ENCODE measurements at places on chromosomes 1 and 21.
A peak's percentile ranks its signal among the peaks of the same experiment; 100 is the strongest.

- no peak for DNase-seq
These were observed 3.4 kb downstream of the SEMA6C start for GRCh38 chr1:151143057-151143435.

DNA sequence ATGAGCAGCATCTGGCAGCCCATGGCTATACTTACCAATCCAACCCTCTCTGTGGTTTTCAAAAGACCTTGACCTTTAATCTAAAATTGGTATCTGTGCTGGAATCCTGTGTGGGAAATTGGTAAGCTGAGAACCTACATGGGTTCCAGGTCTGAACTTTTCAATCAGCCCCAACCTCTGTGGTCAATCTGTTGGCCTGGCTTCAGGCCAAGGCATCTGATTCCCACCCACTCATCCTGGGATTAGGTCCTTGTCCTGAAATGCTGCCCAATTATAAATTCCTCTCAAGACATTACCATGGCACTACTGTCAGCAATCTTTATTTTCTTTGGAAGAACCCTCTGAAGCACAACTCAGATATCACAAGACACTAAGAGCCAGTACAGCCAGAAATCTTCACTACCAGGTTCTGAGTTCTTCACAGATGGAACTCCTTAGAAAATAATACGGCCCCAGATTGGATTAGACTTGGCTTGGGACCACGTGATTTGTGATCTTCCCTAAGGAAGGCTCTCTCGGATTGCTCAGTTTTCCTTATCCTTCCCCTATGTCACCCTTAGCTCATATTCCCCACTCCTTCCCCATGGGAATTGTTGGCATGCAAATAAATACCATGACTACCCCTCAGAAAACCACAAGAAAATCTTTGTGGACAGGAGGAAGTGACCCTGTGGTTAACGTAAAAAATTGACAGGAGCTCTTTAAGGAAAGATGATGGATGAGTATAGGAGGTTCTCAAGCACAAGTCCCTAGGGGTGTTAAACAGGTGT is 207.9 kb upstream of the ST6GALNAC5 start:
- DNase-seq = no peak

DNA sequence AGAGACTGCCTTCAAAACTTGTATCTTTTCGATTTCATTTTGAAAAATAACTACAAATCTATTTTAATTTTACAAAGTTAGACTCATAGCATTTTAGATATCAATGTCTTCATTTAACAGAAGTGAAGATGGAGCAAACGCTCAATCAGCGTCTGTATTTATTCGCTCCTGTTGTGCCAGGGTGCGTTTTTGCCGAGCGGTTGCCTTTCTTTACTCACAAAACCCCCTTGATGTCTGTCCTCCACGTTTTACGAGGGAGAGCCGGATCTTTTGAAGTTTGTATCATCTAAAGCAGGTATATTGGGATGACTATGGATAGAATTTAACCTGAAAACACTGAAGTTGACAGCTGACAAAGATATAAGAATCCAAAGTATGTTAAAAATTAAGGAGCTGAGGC is 44.6 kb downstream of the MRPL39 start:
- DNase-seq = no peak

- no peak for DNase-seq
These were observed 18.7 kb upstream of the ST3GAL3 start for GRCh38 chr1:43688594-43689000.

- no peak for DNase-seq
These were observed 5.0 kb upstream of the ILDR2 start for GRCh38 chr1:166980383-166980782.

DNA sequence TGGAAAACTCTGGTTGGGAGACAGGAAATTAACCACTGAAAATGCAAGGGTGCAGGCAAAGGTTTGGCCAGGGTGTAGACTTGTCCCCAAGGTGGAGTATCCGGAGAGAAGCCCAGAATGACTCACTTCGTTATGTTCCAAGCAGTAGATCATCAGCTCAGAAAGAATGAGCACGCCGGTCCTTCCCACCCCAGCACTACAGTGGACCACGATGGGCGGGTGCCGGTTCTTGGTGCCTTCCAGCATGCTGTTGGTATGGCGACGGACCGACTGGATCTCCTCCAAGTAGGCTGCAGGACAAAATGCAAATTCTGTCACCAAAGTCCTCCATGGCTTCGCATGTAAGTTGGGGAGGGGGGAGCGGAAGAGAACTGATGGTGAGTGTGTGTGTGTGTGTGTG is 83.4 kb downstream of the SMYD2 start:
- DNase-seq = no peak

GRCh38 chr1:36321119-36321951 is 2.1 kb downstream of the EVA1B start:
- DNase-seq = no peak

- DNase-seq = no peak
These were observed 73.6 kb downstream of the JMJD4 start for GRCh38 chr1:227661495-227661894.

DNA sequence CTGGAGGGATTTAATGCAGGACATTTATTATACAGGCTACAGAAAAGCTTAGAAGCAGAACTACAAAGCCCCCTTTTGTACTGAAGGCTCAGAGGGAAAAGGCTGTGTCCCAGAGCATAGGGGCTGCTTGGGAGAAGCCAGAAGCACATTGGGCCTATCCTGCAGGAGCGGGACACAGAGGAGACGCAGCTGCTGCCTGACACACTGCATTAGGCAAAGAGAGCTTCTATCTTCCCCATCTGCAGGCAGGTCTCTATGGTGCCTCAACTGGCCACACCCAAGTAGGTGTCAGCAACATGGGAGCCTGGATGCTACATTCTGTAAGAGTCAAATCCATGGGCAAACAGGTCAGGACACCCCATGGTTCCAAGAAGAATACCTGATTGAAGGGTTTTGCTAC is 595.9 kb downstream of the AJAP1 start:
- DNase-seq = no peak

- DNase-seq = no peak
These were observed 167.1 kb downstream of the ATP6V1G3 start for GRCh38 chr1:198373376-198373775.

GRCh38 chr1:71276466-71276865 is 195.6 kb upstream of the ZRANB2 start:
- DNase-seq = no peak

DNA sequence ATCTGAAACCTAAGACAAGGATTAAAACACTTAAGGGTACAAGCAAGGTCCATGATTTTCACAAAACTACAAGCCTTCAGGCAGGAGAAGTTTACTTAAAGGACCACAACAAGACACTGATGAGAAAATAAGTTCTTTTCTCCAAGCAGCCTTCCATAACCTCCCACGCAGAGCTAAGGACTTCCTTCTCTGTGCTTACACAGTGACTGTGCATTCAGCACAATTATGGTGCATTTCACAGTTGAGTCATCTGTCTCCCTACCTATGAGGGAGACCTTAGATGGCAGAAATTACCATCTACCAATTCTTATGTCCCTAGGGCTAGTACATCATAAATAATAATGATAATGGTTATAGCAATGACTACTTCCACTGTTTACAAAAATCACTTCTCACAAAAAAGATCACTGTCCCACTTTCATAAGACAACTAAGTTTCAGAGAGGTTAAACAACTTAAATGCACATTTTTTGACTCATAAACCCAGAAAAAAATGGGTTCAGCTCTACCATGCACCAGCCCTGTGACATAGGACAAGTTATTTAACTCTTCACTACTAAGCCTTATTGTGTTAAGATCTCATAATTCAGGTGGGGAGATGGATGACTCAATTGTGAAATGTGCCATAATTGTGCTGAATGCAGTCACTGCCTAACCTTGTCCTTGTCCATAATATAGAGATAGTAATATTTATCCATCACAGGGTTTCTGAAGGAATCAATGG is 45.3 kb downstream of the TARBP1 start:
- DNase-seq = no peak

GRCh38 chr1:61490924-61491323 is 234.0 kb downstream of the TM2D1 start:
- DNase-seq = no peak

- no peak for DNase-seq
These were observed 39.5 kb upstream of the UBE2U start for GRCh38 chr1:64163970-64164369.

- DNase-seq = no peak
These were observed 1122.9 kb upstream of the B3GALT2 start for GRCh38 chr1:194309269-194309668.

DNA sequence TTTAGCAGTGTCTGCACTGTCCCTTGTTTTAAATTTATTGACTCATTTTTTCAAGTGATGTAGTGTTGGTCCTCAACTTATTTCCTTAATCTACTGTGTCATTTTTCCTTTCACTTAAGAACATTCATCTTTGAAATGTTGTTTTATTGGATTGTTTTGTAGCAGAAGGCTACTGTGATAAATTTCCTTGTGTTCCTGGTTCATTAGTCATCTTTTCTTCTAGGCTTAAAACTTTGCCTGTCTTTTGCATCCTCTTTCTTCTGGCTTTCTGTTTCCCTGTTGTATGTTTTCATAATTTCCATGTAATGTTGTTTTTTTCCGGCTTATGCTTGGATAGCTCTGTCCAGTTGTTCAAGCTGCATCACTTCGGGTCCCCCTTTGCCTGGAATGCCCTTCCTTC is 61.9 kb downstream of the UBE2T start:
- DNase-seq = no peak

DNA sequence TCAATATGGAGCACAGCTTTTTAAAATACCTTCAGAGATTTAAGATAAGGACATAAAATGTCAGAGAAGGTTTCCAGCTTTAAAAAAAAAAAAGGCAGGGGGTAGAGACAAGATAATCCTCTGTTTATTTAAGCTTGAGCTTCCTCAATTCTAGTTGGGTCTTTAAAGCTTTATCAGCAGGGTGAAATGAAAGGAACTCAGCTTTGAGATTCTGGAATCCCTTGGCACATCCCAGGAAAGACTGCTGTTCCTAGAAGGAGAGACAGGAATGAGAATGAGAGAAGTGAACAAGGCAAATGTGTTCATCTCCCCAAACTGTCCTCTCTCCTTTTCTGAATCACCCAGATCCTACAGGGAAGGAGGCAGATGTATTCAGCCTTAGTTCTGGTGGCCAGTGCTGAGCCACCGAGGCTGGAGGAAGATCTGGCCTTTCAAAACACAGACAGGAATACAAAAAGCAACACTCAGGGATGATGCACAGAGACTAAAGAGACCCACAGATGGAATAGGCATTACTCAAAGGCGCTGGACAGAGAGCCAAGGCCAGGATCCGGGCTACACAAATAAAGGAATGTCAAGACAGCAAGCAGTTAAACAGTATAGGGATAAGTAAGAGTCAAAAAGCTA is 385.8 kb upstream of the DUSP10 start:
- no peak for DNase-seq

DNA sequence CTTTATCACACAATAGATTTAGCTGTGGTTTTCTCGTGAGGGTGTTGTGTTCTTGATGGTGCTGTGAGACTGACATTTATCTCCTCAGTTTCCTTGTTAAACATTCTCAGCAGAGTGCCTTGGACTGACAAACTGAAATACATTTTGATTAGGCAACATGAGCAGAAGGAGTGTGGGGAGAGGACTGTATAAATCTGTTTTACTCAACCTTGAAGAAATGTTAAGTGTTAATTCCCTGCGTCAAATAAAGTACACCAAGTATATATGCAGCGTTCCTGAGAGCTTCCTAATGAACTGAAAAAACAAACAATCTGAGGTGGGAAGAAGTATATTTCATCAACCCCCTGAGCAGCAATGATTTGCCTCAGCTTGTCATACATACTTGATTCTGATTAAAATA is 540.3 kb upstream of the B3GALT2 start:
- DNase-seq = no peak

DNA sequence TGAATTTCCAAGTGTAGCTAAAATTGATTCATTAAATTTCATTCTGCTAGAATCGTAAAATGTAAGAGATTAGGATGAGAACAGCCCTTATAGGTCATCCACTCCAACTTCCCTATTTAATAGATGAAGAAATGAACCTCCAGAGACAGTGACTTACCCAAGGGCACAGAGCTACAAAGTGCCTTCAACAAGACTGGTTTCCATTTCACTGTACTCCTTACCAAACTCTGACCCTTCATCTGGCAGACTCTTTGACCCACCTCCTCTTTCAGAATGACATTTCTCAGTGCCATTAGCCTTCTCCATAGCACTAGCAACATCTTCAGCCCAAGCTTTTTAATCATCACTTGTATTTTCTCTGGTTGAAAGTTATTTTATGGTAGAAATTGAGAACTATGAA is 161.3 kb downstream of the NEK7 start:
- no peak for DNase-seq

- no peak for DNase-seq
These were observed 167.9 kb upstream of the C8B start for GRCh38 chr1:57133686-57134085.

DNA sequence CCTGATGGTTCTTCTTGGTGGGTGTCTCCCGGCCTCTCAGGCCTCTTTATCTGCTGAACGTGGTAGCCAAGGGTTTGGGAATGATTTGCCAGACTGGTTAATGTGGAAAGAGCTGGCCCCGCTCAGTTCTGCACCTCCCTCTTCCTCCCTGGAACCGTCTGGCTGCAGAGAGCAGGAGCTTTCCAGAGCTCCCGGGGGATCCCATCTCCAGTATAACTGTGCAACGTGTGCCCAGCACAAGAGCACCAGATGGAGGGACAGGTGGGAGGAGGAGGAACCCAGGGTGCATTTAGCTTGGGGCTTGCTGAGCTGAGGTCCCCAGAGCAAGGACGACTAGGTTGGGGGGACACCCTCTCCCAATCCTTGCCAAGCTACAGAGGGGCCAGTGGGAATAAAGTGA is 5.0 kb downstream of the TFF1 start:
- DNase-seq = no peak

DNA sequence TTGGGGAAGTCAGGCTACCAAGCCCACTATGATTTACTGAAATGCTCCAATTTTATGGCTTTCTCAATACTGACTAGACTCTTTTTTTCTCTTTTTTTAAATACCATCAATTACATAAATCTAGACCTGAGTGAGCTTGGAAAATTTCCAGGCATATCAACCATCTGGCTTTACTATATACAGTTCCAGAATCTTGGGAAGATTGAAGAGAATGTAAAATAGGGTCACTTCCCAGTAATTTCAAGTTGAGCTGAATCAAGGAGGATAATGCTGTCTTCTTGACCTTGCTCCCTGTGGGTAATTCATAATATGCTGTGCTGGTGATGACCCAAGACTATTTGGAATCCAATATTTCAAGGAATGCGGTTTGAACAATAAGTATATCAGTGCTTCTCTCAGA is 108.1 kb downstream of the MAP3K21 start:
- no peak for DNase-seq

GRCh38 chr1:237568955-237569354 is 321.8 kb downstream of the ZP4 start:
- no peak for DNase-seq

GRCh38 chr1:10510520-10511493 is 36.1 kb downstream of the PEX14 start:
- peak; percentile 57 for DNase-seq

- DNase-seq = no peak
These were observed 47.1 kb upstream of the PLA2G2C start for GRCh38 chr1:20233394-20233793.

All from activated naive CD4-positive, alpha-beta T cell (primary cell).